ENCODE measurements at places on chromosomes 4 and X.

GRCh38 chr4:80897537-80898303, 132.8 kb upstream of the BMP3 start:
- no peak for DNase-seq

- DNase-seq: no peak
Measured at GRCh38 chr4:10046471-10046870, 25.2 kb upstream of the SLC2A9 start.

- DNase-seq: no peak
Measured at GRCh38 chrX:134999469-134999868, 8.7 kb downstream of the SMIM10 start.

GRCh38 chrX:149074398-149074797, 430.7 kb downstream of the IDS start:
- DNase-seq: no peak

GRCh38 chr4:24835696-24836095, 40.3 kb downstream of the SOD3 start:
- DNase-seq: no peak

GRCh38 chr4:28475381-28475780, 1614.7 kb downstream of the STIM2 start:
- DNase-seq: no peak

DNA sequence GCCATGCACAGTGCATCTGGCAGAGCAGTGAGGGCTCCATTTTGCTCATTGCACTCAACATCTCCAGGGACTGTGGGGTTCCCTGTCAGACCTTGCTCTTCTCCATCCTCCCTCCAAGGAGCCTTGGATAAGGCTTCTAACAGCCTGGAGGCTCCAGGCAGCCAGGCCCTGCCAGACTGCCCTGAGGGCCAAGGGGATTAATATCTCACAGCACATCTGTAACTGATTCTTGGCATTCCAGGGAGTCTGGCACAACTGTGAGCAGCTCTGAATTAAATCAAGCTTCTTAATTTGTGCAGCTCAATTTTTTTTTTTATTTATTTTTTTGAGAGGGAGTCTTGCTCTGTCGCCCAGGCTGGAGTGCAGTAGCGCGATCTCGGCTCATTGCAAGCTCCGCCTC, 224.5 kb upstream of the PGRMC2 start:
- no peak for DNase-seq

All from neuronal stem cell (in vitro differentiated cells).